ENCODE measurements at places on chromosomes 13 and 19. TPM values are rescaled to one million over a fixed set of nuclear protein-coding genes. Genes with fewer than 3 reads are reported as not detected.

The TEX29 gene
- not detected for total RNA-seq

The IGFL1 gene
- total RNA-seq, result not detected

The TIMM50 gene
- 51.4 TPM for total RNA-seq

The OCEL1 gene
- total RNA-seq, result 28.4 TPM

The PRODH2 gene
- total RNA-seq, result not detected

The NLRP5 gene
- total RNA-seq, result not detected

The IRGQ gene
- total RNA-seq, result 43.0 TPM

The SLC6A16 gene
- not detected for total RNA-seq

The CEACAM20 gene
- total RNA-seq, result not detected

The LRRC8E gene
- 3.5 TPM for total RNA-seq

The CAPN12 gene
- total RNA-seq, result 0.13 TPM

The TGFBR3L gene
- total RNA-seq, result 6.3 TPM

The TBXA2R gene
- total RNA-seq, result 3.0 TPM

The FGF21 gene
- total RNA-seq, result not detected
